Activated T-cell treated with anti-CD3 and anti-CD28 coated beads, Interleukin-2, amount 50 U/mL, for 4 hours (primary cell): ENCODE measurements at places on chromosomes 3 and 15.

- no peak for DNase-seq
Observed at GRCh38 chr3:154384479-154384878, 45.5 kb downstream of the GPR149 start.

DNA sequence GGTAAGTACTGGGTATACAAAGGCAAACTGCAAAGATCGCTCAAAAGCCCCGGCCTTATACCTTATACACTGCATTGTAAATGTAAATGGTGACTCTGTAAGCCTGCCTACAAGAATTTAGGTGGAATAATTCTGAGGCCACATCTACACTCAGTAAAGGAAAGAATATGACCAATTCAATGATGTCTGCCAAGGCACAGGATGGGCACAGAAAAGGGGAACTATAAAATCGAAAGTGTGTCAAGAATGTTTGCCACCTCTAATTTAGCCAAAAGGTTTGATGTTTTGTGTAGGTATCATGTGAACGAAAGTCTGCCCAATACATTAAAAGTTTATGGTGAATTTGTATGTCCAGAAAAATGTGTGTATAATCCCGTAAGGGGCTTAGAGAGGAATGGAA is 96.1 kb downstream of the FOXP1 start:
- DNase-seq, result no peak

DNA sequence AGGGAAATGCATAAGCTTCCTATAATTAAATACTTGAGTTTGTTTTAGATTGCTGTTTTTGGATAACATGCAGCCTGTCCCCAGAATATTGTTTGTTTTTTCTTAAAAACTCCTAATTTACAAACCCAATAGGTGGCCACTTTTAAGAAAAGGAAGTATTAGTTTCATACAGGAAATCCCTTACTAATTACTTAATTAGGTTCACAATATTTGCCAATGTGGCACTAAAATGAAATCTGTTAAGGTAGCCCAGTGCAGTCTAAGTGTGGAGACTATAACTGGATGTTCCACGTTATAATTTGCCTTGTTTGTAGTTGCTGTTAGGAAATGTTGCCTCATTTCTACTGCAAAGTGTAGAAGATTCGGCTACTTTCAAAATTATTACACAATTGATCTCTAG is 195.8 kb downstream of the BBX start:
- no peak for DNase-seq

- DNase-seq, result no peak
Observed at GRCh38 chr15:92294759-92295158, 98.9 kb upstream of the ST8SIA2 start.

GRCh38 chr3:127106456-127106855 is 86.5 kb upstream of the PRR23E start:
- no peak for DNase-seq

DNA sequence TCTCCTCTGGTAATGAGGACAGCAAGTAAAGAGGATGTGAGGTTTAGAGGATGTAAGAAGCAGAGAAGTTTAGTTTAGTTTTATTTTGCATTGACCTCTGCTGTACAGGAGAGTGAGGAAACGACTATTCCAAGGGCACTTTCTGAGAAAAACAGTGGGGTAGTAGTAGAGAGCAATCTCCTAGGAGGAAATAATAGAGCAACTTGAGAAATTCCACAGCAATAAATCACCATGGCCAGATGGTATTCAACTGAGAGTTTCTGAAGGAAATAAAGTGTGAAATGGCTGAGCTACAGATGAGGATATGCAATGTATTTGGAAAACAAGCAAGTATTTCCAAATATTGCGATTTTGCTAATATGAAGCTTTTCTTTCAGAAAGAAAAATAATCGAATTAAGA is 118.9 kb downstream of the DPH6 start:
- DNase-seq, result no peak

GRCh38 chr3:71887256-71887655 is 102.3 kb upstream of the PROK2 start:
- DNase-seq, result no peak

GRCh38 chr15:64981812-64982431 is 7.8 kb downstream of the SPG21 start:
- no peak for DNase-seq

DNA sequence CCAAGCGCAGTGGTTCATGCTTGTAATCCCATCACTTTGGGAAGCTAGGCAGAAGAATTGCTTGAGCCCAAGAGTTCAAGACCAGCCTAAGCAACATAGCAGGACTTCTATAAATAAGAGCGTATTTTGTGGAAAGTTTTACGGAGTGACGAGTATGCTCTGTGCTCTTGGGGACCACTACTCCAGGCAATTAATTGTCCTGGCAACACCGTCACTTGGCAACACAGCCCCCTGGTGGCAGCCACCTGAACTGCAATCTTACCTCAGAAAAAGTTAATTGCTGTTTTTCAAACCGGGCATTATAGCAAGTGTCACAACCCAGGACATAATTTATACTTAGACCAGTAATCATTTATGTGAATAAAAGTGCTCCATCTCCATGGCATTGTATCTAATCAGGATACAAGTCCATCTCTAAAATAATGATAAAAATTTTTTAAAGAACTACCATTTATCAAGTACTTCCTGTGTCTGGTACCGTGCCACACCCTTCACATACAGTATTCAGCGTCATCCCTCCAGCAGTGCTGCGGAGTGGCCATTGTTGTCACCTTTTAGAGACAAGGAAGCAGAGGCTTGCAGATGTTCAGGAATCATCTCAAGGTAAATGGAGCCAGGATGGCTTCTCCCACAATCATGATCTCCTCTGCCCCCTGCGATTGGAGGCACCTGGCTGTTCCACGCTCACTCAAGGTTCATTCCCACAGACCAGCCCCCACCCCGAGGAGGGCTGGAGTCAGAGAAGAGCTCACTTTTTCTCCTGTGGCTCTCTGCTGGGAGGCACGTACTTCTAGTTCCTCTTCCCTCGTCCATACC is 34.5 kb downstream of the PLA2G4D start:
- DNase-seq, result peak; percentile 72

- DNase-seq, result no peak
Observed at GRCh38 chr15:73596174-73596573, 37.0 kb downstream of the NPTN start.

DNA sequence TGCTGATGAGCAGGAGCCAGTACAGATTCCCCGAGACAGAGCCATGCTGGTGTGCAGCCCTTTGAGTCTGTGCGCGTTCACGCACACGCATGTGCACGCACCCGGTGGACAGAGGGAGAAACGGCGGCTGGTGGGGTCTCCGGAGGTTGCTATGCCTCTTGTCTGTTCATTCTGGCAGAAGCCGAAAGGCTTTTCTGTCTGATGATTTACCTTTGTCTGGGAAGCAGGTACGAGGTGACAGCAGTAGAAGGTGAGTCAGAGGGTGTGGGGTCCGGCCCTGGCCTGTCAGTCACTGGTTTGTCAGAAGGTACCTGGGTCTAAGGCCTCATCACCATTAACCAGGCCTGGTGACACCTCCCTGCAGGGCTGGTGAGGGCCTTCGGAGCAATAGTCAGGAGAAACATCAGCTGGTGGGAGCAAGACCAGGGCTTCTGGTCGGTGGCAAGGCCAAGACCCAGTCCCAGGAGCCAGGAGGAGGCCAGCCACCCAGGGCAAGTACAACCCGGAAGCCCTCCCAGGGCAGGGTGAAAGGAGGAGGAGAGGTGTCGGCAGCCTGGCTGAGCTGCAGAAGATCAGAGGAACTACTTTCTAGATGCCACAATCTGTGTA is 7.5 kb downstream of the PCSK6 start:
- no peak for DNase-seq

GRCh38 chr3:97293596-97294131 is 470.9 kb upstream of the ARL6 start:
- DNase-seq, result no peak

- no peak for DNase-seq
Observed at GRCh38 chr15:64187396-64188191, 24.8 kb upstream of the PPIB start.

DNA sequence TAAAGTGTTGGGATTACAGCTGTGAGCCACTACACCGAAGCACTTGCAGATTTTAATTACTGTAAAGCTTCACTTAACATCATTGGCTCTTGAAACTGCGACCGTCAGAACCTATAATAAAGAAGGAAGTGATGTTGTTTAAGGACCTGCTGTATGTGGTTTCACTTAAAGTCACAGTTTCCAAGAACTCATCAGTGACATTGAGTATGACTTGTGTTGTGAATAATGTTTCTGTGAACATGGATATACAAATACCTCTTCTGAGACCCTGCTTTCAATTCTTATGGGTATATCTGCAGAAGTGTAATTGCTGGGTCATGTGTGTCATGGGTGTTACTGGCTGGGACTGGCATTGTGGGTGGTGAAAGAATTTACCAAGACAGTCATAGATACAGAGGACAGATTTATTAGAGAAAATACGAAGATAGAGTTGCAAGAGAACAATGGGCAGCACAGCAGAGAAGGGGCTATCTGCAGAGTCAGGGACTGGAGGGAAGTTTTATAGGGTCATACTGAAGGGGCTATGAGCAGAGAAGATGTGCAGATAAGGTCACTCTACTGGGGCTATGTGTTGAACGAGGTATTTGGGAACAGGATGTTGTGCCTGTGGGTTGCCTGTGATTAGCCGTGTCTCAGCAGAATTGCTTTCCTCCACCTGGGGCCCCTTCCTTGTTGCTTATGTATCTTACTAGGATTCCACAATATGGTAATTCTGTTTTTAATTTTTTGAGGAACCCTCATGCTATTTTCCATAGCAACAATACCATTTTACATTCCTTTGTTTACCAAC is 4.5 kb downstream of the NDUFB5 start:
- no peak for DNase-seq

DNA sequence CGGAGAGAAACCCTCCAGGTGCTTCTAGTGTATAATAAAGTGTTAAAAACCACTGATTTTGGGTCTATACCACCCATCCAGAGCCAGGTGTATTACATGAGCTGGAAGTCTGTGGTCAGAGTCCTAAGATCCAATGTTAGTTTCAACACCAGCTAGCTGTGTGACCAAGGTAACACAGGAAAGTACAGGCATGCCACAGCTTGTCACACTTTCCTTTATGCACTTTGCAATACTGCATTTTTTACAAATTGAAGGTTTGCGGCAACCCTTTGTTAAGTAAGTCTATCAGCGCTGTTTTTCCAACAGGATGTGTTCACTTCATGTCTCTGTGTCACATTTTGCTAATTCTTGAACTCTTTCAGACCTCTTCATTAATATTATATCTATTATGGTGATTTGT is 201.3 kb upstream of the PRICKLE2 start:
- DNase-seq, result no peak

DNA sequence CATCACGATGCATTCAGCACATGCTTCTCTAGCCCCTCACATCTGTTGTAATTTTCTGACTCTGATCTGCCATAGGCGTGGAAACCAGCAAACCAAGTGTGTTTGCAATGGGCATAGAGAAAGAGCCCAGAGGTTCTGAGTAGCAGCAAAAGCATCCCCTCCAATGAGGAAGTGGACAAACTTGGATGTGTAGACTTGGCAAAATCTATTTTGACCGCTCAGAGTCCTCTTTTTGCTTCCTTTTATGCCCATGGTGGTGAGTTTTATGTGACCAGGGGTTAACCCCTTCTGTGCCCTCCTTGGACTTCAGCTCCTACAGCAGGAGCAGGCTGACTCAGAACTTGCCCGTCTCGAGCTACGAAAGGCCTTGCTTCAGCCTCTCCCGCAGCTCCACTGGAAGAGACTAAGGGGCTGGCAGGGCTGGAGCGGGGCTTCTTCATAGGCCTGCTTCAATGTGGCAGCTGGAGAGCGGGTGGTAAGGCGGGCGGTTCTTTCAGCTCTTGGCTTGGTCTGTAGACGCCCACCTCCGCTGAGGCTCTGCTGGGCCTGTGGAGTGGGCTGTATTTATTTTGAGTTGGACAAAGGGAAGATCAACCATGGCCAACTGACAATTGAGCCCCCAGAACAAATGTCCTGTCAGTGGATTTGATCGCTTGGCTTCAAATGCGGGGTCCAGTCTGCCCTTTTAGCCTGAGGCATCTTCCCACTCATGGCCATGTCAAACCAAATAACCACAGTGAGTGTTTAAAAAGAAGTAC is 6.5 kb upstream of the ETV5 start:
- DNase-seq, result no peak

DNA sequence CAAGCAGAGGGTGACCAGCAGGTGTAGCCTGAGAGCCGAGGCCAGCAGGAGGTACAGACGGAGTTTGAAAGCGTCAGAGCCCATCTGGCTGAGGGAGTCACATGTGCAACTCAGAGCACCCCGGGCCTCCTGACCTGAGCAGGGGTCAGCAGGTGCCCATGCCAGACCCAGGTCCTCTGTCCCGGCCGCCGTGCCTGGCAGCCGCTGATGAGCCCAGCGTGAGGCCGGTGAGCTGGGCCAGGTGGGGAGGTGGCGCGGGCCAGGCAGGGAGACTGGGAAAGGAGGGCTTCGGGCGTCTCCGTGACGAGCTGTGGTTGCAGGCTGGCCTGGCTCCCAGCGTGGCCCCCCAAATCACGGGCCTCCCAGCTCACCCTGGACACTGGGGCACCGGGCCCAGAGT is 130.9 kb downstream of the CHSY1 start:
- no peak for DNase-seq

DNA sequence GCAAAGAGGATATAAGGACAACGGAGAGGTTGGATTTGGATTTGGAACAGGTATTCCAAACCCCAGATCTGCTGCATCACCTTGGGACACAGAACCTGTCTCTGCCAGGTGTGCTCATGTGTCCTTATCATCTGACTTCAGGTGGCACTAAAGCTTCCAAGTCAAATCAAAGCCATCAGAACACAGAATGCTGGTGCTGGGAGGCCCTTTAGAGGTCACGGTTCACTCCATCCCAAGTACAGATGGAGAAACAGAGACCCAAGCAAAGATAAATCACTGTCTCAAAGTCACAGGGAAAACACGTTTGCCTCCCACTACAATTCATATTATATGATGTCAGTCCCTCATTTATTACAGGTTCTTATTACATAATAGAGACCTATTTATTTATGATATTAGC is 72.8 kb downstream of the HES1 start:
- no peak for DNase-seq
